ENCODE measurements at places on chromosomes 3 and 15.

DNA sequence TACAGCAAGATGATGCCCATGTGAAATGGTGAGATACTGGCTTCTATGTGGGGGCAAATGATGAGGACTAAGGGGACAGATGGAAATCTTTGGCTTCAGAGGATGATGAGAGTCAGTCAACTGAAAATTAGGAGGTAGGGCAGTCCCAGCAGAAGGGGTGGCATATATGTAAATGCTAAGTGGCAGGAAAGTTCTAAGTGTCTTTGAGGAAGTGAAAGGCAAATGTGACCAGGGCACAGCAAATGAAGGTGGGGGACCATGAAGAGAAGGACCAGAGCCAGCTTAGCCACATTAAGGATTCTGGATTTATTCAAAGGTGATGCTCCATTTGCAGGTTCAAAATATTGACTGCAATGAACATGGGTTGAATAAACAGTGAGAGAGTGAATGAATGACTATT lies 29.2 kb upstream of the LIMD1 start:
- DNase-seq = no peak

GRCh38 chr15:57158997-57159668 lies 217.2 kb upstream of the CGNL1 start:
- no peak for DNase-seq

- no peak for DNase-seq
Observed at GRCh38 chr15:63981596-63982320, 64.5 kb downstream of the DAPK2 start.

DNA sequence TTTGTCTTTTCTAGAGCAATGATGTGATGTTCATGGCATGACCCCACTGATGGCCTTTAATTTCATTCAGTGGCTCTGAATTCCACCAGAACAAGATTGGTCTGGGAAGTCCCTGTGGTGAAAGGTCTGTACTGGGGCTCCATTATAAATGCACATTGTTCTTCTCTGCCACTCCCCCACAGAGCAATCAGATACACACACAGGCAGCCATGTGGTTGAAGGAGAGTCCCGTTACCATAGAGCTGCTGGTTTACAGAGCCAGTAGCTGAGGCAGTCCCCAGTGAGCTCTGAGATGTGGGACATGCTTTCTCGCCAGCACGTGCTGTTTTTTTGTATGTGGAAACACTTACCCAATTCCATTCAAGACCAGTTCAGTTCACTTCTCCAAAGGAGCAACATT lies 172.7 kb upstream of the TRIM42 start:
- DNase-seq = peak; percentile 19

DNA sequence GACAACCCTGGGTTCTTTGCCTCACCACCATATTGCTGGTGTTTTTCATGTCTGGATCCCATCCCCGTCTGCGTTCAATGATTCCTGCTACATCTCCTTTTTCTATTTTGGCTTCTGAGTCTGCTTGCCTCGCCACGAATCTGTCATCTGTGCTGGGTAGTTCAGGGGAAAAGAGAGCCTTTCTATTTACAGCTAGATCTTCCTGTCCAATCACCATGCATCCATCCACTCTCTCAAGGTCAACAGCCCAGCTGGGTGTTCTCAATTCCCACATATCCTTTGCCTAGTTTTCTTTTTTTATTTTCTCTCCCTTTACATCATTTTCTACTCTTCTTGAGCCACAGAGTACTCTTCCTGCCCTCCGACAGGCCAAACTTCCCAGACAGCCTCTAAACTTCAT lies 104.8 kb upstream of the RAD18 start:
- no peak for DNase-seq

- DNase-seq = no peak
Observed at GRCh38 chr15:64052925-64053491, 6.7 kb upstream of the DAPK2 start.

DNA sequence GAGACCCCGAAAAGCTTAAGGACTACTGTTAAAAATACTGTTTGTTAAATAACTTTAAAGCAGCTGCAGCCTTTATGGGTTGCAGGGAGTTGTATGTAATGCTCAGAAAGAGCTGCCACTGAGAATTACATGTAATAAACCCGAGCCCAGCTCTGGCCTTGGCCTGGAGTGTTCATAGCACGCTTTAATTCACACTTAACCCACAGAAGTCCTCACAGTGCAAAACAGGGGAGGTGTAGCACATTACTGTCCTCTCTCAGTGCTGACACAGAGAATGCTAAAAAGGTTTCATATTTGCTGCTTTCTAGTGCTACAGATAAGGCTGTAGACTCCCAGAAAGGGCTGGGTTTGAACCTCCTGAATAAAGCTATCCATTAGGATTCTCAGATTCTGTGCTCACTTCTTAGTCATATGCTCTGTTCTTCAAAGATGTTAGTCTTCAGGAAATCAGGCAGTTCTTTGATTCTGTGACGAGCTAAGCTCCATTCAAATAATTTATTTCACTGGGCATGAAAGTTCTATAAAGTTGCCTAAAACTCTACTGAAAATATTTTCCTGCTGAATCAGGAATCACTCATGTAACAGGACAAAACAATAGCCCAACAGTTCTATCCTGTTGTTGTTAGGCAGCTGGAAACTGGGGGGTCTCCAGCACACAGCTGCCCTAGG lies 108.0 kb downstream of the SENP2 start:
- peak; percentile 66 for DNase-seq

DNA sequence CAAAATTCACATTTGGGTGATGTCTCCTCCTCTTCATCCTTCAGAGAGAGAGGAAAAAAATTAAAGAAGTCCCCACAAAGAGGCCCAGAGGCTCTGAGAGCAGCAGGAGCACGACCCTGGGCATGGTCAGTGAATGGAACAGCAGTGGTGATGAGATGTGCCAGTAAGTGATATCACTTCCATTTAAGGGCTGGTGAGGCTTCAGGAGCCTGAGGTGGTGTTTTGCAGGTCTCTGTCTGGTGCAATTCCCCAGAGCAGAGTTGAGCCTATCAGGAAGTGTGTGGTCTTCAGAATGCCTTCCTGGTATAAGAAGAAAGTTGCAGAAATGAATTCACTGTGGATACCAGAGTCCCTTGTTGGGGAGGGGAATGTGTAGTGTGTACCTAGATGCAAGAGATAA lies 21.4 kb downstream of the ERICH6 start:
- DNase-seq = no peak

DNA sequence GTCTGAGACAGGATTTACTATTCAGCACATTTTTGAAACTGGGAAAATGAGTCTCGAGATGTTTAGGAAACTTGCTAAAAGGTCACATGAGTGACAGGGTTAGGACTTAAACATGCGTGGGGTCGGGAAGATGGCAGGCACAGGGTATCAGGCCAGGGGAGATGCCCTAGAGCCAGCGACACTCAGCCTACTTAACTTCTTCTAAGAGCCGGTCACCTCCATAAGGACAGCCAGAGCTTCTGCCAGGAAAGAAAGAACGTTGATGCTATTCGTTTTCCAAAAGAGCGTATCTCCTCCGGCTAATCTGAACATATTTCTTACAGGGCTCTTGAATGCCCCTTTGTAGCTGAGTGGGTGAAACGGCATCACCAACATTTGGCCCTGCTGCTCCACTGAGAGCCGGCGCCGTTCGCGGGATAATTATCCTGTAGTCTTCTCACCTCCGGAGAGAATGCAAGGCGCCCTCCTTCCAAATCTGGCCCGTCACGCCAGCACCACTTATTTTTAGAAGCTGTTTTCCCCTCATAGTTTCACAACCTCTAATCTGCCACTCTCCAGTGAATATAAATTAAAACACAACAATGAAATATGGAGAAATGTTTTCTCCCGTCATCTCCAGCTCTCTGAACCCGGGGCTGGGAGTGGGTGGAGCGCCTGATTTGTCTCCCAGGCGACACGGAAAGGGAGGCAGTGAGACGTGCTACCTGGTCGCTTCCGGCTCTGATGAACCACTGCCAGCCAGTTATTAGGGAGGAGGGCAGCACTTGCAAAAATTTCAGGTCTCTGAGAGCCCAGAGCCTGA lies 58.5 kb downstream of the LIPC start:
- DNase-seq = no peak
